ENCODE measurements at places on chromosomes 7 and 10. TPM values are rescaled to one million over a fixed set of nuclear protein-coding genes. Genes with fewer than 3 reads are reported as not detected.

SUN3 gene
- total RNA-seq, result not detected

AZGP1 gene
- total RNA-seq, result not detected

CTTNBP2 gene
- total RNA-seq, result not detected

AASS gene
- 1.2 TPM for total RNA-seq

PLCE1 gene
- total RNA-seq, result 0.05 TPM

GIMAP8 gene
- 54.5 TPM for total RNA-seq

C10orf53 gene
- total RNA-seq, result not detected

CISD1 gene
- 38.6 TPM for total RNA-seq

CDK1 gene
- total RNA-seq, result 91.4 TPM

IFIT1 gene
- total RNA-seq, result 9.8 TPM

HEPACAM2 gene
- not detected for total RNA-seq

LRGUK gene
- total RNA-seq, result 0.27 TPM

LIPM gene
- not detected for total RNA-seq

CLDN12 gene
- total RNA-seq, result 3.8 TPM

LIPF gene
- total RNA-seq, result not detected

ADRA2A gene
- not detected for total RNA-seq

SPOCK2 gene
- total RNA-seq, result 341 TPM

NKX2-3 gene
- total RNA-seq, result not detected
